ENCODE measurements at places on chromosomes 16 and 17. TPM values are rescaled to one million over a fixed set of nuclear protein-coding genes. Genes with fewer than 3 reads are reported as not detected.

GRCh38 chr17:39110435-39111136 is 40.9 kb downstream of the PLXDC1 start:
- H3K36me3 ChIP-seq: no peaks in the 10 kb centered on the region
- DNase-seq: no peak
- H3K27me3 ChIP-seq: peaks cover 8% of the 10 kb centered on the region
- peaks cover 23% of the 10 kb centered on the region for H3K4me1 ChIP-seq

- peak; percentile 20 for DNase-seq
- H3K27me3 ChIP-seq: no peaks in the 10 kb centered on the region
- no peaks in the 10 kb centered on the region for H3K36me3 ChIP-seq
- no peak overlapping the region for H3K27ac ChIP-seq
- H3K4me3 ChIP-seq: no peak overlapping the region
Measured at GRCh38 chr16:9053006-9053601, 38.3 kb upstream of the HAPSTR1 start.

DNA sequence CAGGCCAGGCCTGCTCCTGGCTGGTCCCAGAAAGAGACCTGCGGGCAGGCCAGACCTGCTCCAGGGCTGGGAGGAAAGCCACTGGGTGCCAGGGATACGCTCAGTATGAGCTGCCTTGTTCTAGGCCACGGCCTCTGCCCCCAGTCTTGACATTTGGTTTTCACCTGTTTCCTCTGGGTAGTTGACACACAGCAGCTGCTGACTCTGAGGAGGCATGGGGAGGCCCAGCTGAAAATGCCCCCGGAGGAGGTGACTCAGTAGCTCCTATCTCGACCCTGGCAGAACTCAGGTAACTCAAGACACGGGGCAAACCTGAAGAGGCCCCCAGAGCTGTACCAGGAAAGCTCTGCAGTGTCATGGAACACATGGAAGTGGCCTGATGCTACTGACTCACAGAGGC is 13.9 kb upstream of the ADGRG1 start:
- no peak for DNase-seq
- H3K27me3 ChIP-seq: peaks cover under 1% of the 10 kb centered on the region
- no peaks in the 10 kb centered on the region for H3K36me3 ChIP-seq
- H3K27ac ChIP-seq: no peak overlapping the region
- no peak overlapping the region for H3K4me3 ChIP-seq

- H3K4me3 ChIP-seq: no peak overlapping the region
- no peak for DNase-seq
- H3K4me1 ChIP-seq: peaks cover 5% of the 10 kb centered on the region
Measured at GRCh38 chr16:11507991-11508390, 78.7 kb downstream of the LITAF start.

DNA sequence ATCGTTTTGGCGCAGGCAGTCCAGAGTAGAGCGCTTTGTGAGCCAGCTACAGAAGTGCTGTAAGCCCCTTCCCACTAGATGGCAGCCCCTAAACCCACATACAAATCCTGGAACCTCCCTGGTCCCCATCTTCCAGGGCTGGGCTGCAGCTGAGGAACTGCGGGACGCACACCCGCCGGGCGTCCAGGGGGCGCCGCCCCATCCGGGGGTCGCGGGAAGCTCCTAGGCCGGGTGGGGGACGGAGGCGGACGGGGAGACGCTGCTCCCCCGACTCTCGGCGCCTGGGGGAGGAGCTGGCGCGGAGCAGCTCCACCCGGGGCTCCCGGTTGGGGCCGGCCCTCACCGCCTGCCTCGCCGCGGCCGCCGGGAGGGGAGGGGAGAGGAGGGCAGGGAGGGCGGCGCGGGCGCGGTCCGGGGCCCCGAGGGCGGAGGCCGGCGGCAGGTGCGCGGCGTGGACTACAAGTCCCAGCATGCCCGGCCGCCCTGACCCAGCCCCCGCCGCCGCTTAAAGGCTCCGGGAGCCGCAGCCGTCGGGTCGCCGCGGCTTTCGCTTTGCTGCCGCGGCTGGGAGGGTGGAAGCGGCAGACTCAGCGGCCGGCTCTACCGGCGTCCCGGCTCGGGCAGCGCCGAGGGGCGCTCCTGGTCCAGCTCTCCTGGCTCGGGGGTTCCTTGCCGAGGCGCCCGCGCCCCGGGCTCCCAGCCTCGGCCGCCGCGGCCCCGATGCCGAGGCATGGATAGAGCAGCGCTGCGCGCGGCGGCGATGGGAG is at the start of gene KSR1:
Gene KSR1 (plus strand): TSS at position 535 of the 767 bp plus-strand sequence. CDS start 196 bp downstream, at position 731.
- peak; percentile 94 for DNase-seq
- H3K27ac ChIP-seq: peak within 1 kb of the TSS; percentile 42
- no peaks in the 10 kb centered on the region for H3K36me3 ChIP-seq
- H3K4me1 ChIP-seq: peaks cover 29% of the 10 kb centered on the region
- peak within 1 kb of the TSS; percentile 63 for H3K4me3 ChIP-seq

GRCh38 chr17:75516619-75517296 is 430 bp downstream of the TSEN54 start:
- no peaks in the 10 kb centered on the region for H3K27me3 ChIP-seq
- H3K4me3 ChIP-seq: peak overlapping the region; percentile 72
- H3K27ac ChIP-seq: peak overlapping the region; percentile 71

DNA sequence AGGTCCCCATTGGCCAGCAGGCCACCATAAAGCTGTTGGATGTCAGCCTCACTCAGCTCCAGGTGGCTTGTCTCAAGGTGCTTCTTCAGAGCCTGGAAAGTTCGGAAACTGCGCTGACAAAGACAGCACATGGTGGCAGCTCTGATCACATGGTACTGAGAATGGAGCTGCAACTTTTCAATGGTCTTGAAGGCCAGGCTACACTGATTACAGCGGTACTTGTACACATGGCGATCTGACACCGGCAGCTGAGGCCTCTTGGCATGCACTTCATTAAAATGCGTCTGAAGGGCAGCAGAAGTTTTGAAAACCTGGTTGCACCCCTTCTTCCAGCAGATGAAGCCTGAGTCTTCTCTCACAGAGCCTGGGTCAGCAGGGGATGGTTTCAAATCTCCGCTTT is 249.7 kb downstream of the ZFHX3 start:
- no peak overlapping the region for H3K27ac ChIP-seq
- no peaks in the 10 kb centered on the region for H3K27me3 ChIP-seq
- peaks cover 49% of the 10 kb centered on the region for H3K36me3 ChIP-seq
- no peak overlapping the region for H3K4me3 ChIP-seq
- DNase-seq: no peak

CACNG1 gene
- 112 TPM for total RNA-seq

GRCh38 chr16:62256406-62256805 is 220.2 kb upstream of the CDH8 start:
- H3K4me3 ChIP-seq: no peak overlapping the region
- no peaks in the 10 kb centered on the region for H3K27me3 ChIP-seq
- H3K36me3 ChIP-seq: no peaks in the 10 kb centered on the region
- no peak for DNase-seq
- no peaks in the 10 kb centered on the region for H3K4me1 ChIP-seq
- no peak overlapping the region for H3K27ac ChIP-seq

DNA sequence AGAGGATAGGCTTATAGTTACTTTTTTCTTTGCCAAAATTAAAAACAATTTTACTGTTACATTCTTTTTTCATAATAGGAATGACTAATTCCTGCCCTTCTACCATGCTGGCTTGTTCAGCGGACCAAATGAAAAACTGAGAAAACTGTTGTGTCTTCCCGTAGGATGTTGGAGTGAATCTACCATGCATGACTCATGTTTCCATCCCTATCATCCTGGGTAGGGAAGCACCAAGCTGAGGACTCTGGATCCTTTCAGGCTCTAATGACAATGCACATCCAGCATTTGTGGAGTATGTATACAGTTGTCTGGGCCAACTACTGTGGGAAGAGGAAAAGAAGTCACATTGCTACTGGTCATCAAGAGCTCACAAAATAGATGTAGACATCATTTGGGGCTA is 41.1 kb upstream of the DHX8 start:
- H3K27me3 ChIP-seq: no peaks in the 10 kb centered on the region
- H3K4me1 ChIP-seq: peaks cover 3% of the 10 kb centered on the region
- no peak for DNase-seq
- no peaks in the 10 kb centered on the region for H3K36me3 ChIP-seq
- H3K4me3 ChIP-seq: no peak overlapping the region

- H3K27ac ChIP-seq: no peak overlapping the region
- DNase-seq: peak; percentile 8
- H3K36me3 ChIP-seq: no peaks in the 10 kb centered on the region
Measured at GRCh38 chr16:10122546-10122945, 59.7 kb downstream of the GRIN2A start.

DNA sequence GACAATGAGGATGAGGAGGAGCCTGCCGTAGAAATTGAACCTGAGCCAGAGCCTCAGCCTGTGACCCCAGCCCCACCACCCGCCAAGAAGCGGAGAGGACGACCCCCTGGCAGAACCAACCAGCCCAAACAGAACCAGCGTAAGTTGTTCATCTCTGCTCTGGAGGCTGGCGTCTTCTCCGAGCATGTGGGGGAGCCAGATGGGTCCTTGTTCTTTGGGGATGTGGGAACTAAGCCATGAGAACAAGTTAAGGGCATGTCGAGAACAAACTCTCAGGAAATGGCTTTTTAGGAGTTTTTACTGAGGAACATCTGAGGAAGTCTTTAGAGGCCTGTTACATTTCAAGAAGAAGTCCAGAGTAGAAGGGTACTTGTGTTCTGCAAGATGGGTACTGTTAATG is 8.2 kb upstream of the CARMIL2 start:
- H3K4me3 ChIP-seq: no peak overlapping the region
- DNase-seq: no peak
- no peak overlapping the region for H3K27ac ChIP-seq

All from muscle of leg (tissue), 16 donors.